ENCODE measurements at places on chromosomes 3 and 15. TPM values are rescaled to one million over a fixed set of nuclear protein-coding genes. Genes with fewer than 3 reads are reported as not detected.

DNA sequence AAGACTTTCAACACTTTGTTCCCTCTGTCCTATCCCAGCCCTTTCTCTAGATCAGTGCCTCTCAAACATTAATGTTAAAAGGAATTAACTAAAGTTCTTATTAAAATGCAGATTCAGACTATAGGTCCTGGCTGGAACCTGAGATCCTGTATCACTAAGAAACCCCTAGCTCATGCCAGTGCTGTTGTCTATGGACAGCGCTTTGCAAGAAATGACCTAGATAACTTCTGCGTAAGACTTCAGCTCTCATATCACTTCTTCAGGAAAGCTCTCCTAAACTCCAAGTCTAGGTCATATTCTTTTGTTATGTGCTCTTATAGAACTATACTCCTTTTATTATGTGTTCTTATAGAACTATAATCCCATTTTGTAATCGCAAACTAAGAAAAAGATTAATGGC is 67.8 kb upstream of the CDIN1 start:
- no peak for ATAC-seq

Gene CHRM5
- total RNA-seq, result 0.90 TPM

- peak; percentile 71 for ATAC-seq
These were observed 59.6 kb downstream of the BDH1 start for GRCh38 chr3:197495999-197496745.

Gene GPR160
- 2.0 TPM for total RNA-seq

DNA sequence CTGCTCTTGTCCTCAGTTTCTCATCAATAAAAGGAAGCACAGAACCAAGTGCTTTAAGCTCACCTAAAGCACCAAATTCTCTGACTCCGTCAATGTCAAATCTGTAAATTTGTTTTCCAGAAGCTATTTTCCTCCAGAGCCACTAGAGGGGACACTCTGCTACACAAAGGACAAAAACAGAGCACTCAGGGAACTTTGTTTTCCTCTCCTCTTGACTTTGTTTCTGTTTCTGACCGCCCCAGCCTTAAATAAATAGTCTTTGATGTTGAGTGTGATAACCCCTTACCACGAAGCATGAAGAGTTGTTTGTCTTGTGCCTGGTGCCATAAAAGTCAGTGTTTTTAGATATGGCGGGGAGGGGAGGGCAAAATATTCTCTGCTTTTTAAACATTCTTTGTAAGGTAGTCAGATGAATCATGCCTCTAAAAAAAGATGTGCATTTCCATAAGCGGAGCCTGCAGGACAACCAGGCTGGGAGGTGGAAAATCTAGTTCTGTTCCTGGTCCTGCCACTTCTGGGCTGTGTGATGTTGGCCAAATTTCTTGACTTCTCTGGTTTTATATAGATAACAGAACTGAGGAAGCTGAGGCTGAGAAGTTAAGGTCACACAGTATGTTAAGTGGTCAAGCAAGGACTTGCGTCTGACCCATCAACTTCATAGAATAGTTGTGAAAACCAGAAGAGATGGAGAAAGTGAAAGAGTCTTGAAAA is 7.3 kb upstream of the ZBTB38 start:
- ATAC-seq, result no peak

- no peak for ATAC-seq
These were observed 77.1 kb downstream of the DUT start for GRCh38 chr15:48408327-48408726.

GRCh38 chr15:31155151-31155550 is 53.6 kb upstream of the TRPM1 start:
- ATAC-seq, result no peak
